ENCODE measurements at places on chromosomes 2 and 18.

DNA sequence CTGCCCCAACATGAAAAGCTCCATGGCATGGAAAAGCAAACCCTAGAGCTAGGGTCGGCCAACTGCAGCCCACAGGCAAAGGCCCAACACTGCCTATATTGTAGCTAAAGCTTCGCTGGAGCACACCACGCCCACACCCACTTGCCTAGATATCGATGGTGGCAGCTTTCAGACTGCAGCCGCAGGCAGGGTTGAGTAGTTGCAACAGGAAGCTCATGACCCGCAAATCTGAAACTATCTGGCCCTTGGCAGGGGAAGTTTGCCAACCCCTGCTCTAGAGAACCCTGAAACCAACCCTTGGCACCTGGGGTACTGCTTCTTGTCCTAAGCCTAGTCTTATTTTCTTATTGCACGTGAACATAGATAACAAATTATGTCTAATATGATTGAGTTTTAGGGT is 250.0 kb downstream of the SOX11 start:
- DNase-seq: no peak

DNA sequence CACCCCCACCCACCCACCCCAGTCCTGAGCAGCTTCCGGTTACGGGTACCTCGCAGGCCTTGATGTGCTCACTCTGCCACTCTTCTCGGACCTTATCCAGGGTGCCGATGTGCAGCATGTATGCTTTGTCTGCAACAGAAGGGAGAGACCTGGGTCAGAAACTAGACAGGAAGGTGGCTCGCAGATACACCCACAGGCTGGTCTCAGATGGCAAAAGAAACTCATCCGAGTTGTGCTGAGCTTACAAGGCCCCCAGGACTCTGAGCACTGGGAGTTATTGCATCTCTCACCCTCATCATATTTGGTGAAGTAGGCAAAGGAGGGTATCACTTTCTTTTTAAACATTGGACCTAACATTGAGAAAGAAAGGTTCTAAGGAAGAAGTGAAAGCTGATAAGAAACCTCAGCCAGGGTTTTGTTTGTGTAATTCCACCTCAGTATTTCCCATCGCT is 30.6 kb upstream of the EPG5 start:
- no peak for DNase-seq

GRCh38 chr2:102181919-102182635 is 4.7 kb upstream of the IL1RL2 start:
- DNase-seq: no peak

GRCh38 chr18:23302851-23303527 is 150.1 kb upstream of the RIOK3 start:
- DNase-seq: no peak

- DNase-seq: no peak
Measured at GRCh38 chr2:238079874-238080327, 19.1 kb downstream of the SCLY start.

DNA sequence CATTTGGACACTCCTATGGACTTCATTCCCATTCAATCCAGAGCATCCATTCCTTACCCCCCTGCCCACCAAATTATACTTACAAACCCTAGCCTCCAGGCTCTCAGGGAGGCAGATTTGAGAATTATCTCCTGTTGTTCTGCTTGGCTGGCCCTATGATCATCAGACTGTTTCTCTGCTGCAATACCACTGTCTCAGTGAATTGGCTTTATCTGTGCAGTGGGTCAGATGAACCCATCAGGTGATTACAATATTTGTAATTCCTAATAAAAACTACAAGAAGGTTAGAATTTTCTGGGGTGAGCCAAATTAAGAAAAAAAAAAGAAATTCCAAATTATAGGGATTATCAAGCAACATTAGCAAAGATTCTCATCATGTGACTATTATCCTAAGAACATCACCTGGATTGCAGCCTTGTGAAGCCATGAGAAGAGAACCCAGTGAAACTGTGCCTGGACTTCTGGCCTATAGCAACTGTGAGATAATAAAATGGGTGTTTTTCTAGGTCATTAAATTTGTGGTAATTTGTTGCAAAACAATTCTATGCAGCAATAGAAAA is 17.8 kb upstream of the SLC25A52 start:
- no peak for DNase-seq

DNA sequence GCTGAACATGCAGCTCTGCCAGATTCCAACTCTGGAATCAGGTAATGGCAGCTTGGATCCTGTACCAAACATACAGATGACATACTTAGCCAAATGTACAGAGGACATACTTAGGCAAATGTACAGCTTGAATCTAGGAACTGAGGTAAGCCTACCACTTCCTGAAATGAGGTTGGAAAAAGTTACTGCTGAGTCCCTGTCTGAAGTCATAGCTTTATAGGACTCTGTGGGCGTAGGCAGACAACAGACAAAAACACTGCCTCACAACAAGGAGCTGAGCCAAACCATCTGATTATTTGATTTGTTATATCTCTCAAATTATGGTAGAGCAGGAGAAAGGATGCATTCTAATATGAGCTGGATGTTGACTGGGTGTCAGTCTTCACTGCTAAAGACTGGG is 290.2 kb upstream of the TCF4 start:
- DNase-seq: no peak

GRCh38 chr2:144267239-144267638 is 252.7 kb downstream of the ZEB2 start:
- DNase-seq: no peak

DNA sequence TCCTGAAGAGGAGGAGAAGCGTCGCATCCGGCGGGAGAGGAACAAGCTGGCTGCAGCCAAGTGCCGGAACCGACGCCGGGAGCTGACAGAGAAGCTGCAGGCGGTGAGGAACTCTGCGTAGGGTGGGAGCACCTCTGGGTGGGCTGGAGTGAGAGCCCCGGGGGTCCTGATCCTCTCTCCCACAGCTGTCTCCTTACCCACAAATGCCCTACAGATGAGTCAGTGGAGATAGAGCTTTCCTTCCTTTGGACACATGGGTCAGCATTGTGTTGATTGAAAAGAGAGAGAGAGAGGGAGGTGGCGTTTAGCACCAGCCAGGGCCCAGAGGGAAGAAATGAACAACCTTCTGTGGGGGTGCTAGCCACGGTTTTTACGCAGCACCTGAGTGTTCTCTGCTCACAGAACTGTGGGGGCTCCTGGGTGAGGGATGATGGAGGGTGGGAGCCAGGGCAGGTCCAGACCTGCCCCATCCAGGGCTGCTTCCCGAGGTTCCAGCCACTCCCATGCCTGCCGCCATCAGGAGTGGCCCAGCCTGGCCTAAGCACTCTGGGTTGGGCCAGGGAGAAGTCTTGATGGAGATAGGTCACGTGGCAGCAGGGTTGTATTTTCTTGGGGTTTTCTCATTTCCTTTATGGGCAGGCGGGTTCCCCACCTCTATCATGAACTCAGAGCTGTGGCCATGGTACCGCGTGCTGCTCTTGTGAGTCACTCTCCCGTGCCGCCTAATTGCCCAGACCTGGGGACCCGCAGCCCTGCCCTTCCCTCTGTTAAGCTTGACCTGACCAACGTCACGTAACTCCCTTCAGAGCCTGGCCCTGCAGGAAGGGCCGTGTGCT is 16.3 kb downstream of the FOSL2 start:
- DNase-seq: peak; percentile 66
